ENCODE measurements at places on chromosomes 2 and 18.

DNA sequence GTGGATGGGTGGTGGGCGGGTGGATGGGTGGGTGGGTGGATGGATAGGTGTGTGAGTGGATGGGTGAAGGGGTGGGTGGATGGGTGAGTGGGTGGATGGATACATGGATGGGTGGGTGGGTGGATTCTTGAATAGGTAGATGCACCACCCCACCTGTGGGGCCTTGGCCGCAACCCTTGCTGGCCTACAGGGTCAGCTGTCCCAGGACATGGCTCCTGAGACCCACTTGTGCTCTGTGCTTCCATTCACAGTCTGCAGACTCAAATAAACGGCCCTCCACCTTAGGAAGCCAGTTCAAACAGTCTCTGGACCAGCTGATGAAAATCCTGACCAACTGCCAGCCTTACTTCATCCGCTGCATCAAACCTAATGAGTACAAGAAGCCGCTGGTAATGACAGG, 54.4 kb downstream of the MYO7B start:
- no peak for DNase-seq

DNA sequence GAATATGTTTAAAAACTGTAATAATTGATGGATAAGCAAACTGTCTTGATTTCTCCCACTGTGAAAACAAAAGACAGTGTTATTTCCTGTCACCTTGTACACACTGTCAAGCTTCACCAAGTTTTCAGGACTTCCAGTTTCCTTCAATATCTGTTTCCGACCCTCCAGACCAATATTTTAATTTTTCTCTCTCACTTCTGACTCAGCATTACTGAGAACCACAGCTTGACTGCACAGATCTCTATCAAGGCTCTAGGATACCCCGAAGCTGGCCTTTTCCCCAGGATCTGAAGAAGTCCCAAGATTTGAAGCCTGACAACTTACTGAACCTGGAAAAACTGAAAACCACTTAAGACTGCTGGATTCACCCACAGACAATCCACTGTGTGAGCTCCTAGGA, 13.2 kb upstream of the SULT1C3 start:
- DNase-seq, result no peak

- DNase-seq, result no peak
These were observed 112.1 kb upstream of the MGAT5 start for GRCh38 chr2:134141598-134142340.

- no peak for DNase-seq
These were observed 78.8 kb upstream of the TTC39C start for GRCh38 chr18:23935804-23936203.

- DNase-seq, result no peak
These were observed 24.4 kb downstream of the MRPL33 start for GRCh38 chr2:27795868-27796277.

- no peak for DNase-seq
These were observed 117.0 kb downstream of the GRB14 start for GRCh38 chr2:164504253-164504652.

GRCh38 chr18:48074929-48075706, 144.7 kb upstream of the SMAD2 start:
- no peak for DNase-seq

GRCh38 chr2:48148841-48149430, 242.6 kb upstream of the FBXO11 start:
- DNase-seq, result no peak

GRCh38 chr2:112623913-112624777, 21.6 kb upstream of the SLC20A1 start:
- peak; percentile 79 for DNase-seq

DNA sequence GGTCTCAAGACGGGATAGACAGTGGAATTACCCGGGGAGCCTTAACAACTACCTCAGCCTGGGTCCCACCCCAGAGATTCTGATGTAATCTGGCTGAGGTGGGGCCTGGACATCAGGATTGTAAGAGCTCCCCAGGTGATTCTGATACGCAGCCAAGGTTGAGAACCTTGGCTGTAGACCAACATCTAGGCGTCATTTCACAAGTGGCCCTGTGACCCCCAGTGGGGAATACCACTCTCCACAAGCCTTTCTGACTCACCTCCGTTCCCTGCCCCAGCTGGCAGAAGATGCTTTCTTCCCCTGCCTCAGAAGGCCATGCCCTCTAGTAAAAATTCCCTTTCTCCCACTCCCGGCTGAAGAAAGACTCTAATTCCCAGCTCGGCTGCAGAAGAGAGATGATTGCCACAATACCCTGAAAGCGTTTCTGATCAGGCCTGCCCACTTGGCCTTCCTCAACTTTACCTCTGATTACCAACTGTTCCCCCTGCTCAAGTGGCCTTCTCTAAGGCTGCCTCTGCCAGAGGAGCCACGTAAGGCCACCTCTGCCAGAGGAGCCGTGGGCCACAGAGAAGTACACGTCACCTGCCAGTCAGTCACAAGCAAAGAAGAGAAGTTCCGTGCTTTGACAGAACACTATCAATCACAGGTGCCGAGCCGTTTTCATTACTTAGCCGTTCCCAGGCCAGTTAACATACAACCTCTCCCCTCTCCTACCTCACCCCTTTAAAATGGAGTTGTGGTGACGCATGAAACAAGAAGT, 116.8 kb upstream of the PKDCC start:
- DNase-seq, result no peak

DNA sequence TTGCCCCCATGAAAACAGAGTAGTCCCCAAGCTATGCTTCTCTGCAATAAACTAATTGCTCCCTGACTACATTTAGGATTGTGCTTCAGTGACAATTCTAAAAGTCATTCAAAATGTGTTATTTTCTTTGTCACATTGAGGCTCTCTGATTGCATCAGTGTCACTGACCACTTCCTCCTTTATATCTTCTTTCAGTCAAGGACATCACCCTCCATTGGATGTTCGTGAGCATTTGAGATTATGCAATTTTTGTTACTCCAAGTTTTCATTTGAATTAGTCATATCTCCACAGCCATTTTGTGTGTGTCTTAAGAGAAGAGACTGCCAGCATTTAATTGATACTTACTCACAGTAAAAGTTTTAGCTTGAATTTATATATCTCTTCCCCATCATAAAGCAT, 780.8 kb upstream of the GCFC2 start:
- peak; percentile 27 for DNase-seq

GRCh38 chr2:195575879-195576401, 81.1 kb upstream of the SLC39A10 start:
- DNase-seq, result peak; percentile 95

GRCh38 chr18:23593720-23594119, 7.4 kb upstream of the NPC1 start:
- DNase-seq, result peak; percentile 98

GRCh38 chr2:11311543-11311942, 32.9 kb downstream of the ROCK2 start:
- no peak for DNase-seq

- DNase-seq, result peak; percentile 39
These were observed 366.9 kb upstream of the SLC14A2 start for GRCh38 chr18:45248240-45248903.

Measured in inflammatory macrophage treated with lipopolysaccharide for 4 hours (primary cell).